ENCODE measurements at places on chromosomes 1 and 21.

- no peak for DNase-seq
Observed at GRCh38 chr1:200233393-200233792, 176.4 kb downstream of the ZNF281 start.

GRCh38 chr1:201850053-201850397 is 21.1 kb downstream of the IPO9 start:
- DNase-seq, result no peak

DNA sequence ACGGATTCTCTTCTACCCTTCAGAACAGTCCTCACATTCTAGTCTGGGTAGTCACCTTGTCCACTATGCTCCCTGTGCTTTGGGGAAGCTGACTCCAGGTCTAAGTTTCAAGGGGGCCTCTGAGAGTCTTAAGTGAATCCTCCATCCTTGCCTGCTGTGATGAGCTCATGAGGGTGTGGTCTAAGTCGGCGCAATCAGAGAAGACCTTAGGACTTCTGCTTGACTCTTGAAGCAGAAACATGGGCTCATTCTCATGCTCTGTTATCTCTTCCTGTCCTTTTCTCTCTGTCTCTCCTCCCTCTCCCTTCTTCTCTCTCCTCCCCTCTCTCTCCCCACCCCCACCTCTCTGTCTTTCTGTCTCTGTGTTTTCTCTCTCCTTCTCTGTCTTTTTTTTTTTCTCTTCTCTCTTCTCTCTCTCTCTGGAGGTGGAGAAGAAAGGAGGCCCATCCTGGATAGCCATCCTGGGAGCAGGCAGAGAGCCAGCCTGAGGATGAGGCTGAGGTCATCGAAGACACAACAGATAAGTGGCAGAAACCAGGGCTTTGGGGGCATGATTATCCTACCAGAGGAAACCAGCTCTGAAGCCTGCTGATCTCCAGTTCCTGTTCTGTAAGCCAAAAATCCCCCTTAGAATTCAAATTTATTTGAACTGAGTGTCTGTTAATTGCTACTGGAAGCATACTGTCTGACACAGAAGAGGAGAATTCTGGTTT is 245.6 kb downstream of the SIPA1L2 start:
- no peak for DNase-seq

DNA sequence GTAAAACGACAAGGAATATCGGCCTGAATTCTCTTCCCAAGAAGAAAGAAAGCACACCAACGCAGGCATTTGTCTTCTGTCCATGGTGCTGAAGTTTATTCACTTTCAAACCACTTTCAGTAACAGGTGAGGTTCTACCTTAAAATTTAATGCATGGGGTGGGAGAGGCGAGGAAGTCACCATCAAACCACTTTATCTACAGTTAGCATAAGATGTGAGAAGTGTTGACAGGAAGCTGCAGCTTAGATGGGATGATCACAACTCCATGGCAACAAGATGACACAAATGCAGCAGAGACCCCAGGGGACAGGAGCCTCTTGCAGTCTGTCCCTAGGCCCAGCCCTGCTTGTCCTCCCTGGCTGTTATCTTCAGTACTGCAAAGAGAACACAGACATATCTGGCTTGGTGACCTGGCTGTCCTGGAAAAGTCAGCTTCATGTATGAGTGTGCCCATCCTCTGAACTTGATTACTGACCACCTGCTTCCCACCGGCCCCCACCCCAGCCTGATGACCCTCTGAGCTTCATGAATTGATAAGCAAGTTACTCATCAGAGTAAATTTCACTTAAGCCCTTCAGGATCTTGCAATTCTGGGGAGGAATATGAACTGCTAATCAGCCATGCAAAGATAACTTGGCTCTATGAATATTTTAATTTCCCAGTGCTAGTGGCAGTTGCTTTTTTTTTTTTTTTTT is 1.8 kb downstream of the NPPA start:
- no peak for DNase-seq

DNA sequence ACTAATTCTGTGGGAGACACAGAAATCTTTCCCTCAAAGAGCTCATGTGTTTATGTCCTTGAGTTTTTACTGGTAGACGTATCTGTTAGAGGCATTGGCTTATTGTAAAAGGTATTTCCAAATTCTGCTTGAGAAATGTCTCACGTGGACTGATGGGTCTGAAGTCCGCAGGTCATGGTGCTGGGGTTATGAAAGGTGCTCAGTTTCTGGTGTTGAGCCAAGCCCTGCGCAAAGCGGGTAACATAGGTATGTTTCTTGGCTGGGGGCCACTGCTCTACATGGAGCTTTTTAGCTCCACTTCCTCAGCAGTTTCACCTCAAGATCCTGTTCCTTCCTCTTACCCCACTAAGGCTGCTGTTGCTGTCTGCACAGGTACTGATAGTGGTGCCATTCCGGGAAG is 10.8 kb downstream of the UTP25 start:
- DNase-seq, result no peak

- no peak for DNase-seq
Observed at GRCh38 chr1:8962812-8963530, 17.3 kb downstream of the CA6 start.

GRCh38 chr1:38528623-38529022 is 330.9 kb downstream of the RRAGC start:
- DNase-seq, result no peak

DNA sequence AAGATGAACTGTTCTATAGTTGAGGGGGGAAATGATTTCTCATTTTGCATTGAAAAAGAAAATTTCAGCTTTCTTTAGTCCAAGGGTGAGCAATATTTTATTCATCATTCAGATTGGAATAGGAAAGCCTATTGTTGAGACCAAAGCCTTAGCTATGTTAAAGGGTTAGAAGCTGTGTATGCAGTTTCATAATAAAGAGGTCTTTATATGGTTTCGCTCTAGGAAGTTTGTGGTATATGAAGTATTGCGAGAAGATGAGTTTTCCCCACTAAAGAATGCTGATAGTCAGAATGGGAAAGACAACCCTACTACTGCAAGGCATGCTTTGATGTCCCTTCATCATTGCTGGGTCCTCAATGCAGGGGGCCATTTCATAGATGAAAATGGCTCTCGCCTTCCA is 28.6 kb downstream of the UAP1 start:
- DNase-seq, result no peak
